RPMI8226 (cell line): ENCODE measurements at places on chromosomes 12 and 14.
A peak's percentile ranks its signal among the peaks of the same experiment; 100 is the strongest.

- no peak for DNase-seq
Measured at GRCh38 chr14:39395555-39396254, 36.5 kb downstream of the FBXO33 start.

GRCh38 chr14:52949711-52950409, 990 bp downstream of the FERMT2 start:
- DNase-seq: no peak

DNA sequence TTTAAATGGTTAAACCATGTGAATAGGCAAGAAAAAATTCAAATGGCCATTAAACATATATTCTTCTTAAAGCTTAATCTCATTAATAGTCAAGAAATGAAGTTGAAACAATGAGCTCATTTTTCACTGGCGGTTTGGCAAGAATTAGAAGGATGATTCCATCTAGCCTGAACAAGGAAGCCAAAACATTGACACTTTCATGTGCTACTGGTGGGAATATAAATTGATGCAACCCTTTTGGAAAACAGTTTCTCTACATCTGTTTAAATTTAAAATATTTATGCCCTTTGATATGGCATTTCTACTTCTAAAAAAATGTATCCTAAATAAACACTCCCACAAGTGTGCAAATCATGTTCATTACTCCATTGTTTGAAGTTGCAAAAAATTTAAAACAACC, 174.7 kb upstream of the HIF1A start:
- DNase-seq: no peak

DNA sequence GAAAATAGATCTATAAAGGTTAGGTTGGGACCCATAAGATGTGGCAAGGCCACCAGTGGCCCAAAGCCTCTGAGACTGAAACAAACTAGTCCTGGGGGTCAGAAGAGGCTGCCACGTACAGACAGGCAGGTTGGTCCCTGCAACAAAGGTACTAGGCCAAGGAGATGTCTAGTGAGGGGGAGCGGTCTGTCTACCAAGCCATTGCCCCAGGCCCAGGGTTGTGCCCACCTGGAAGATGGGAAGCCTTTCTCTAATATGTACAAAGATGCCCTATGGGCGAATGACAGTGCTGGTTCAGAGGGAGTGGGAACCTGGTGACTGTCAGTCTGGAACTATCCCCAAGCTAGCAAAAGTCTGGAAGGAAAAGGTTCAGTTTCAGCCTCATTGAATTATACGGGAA, 233.2 kb downstream of the RBM19 start:
- no peak for DNase-seq

DNA sequence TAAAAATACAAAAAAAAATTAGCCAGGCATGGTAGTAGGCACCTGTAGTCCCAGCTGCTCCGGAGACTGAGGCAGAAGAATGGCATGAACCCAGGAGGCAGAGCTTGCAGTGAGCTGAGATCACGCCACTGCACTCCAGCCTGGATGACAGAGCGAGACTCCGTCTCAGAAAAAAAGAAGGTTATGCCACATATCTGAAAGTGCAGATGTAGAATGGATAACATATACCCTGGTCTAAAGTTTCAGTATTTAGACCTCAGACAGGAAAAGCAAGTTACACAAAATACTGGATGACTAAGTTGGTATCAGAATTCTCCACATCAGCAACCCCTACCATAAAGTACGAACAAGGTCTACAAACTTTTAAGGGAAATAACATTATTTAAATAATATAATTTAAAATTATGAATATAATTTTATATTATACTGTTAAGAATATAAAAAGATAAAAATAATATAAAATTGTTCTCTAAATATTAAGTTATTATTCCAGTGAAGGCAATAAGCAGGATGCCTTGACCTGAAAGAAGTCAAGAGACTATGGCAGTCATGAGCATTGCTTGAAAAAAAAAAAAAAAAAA, 169.9 kb downstream of the CRADD start:
- no peak for DNase-seq

DNA sequence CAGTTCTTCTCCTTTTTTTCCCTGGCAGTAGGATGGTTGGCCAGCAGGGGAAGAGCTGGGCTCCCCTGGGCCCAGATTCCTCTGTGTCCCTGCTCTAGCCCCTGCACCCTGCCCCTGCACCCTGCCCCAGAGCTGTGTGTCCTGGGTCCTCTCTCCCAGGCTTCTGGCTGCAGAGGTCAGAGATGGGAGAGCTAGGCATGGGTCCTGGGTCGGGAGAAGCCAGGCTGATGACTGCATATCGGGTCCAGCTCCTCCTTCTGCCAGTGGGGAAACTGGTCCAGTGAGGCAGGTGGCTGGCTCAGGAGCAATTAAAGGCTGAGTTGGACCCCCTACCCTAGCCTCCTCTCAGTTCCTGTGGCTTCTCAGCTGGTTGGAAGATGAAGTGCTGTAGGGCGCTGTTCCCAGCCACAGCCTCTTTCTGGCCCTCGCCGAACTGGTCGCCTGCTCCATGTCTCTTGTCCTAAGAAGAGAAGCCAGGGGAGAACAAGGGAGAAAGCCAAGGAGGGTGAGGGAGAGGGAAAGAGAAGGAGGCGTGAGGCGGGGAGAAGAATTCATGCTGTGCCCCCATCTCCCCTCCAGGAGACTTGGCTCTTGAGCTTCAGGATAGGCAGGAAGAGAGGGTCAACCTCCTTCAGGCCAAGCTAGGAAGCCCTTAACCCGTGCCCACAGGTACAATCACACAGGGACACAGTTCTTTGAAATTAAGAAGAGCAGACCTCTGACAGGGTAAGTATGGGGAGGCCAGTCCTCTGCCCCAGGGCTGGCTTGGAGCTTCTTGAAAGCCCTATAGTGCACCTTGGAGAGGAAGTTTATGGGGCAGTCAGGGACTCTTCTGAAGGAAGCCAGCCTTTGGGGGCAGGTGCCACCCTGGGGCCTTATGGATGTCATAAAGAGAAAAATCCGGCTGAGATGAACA, 9.5 kb downstream of the VASH1 start:
- no peak for DNase-seq

DNA sequence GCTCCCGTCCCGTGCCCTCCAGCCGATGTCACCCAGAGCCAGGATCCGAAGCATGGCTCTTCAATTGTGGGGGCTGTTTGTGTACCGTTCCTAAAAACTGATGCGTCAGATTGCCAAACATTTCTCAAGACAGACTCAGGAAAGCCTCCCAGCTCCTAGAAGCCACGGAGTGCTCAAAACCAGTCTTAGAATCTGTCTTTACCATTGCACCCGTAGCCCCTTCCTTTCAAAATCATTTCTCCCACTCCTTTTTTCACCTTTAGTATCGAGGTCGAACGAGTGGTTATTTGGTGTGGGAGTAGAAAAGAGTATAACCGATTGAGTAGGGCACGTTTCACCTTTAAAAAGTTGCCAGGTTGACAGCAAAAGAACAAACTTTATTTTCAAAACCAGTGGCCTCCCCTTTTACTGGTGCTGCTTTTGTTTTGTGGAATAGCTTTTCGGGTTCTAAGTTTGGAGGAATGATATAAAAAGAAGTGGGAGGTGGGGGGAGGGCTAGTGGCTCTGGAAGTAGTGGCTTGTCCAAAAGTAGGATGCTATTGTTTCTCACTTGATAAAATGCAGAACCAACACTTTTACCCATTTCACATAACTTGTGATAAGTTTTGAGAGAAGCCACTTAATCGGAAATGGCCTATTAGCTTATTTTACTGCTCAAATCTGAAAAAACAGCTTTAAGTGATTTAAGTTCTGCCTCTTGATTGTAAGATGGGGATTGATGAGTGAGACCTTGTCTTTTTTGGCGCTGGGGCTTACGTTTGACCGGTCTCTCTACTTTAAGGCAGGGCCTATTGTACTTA, 803 bp downstream of the STK38L start:
- no peak for DNase-seq

DNA sequence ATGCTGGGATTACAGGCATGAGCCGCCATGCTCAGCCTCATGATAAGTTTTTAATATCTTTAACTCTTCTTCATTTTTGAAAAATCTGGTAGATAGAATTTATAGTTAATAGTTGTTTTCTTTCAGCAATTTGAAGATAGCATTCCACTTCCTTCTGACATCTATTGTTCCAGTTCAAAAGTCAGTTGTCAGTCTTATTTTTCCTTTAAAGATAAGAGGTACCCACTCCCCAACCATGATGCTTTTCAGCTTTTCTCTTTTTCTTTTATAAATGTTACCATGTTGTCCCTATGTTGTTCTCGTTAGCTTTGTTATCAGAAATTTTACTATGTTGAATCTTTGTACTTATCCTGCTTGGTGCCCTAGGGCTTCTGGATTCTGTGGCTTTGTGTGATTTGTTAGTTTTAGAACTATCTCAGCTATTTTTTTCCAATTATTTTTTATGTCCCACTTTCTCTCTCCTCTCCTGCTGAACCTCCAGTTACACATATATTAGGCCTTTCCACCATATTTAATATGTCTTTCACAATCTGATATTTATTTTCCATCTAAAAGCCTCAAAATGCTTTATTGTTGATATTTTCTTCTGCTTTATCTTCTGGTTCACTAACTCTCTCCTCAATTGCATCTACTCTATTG, 181.6 kb upstream of the FOXN3 start:
- DNase-seq: no peak

DNA sequence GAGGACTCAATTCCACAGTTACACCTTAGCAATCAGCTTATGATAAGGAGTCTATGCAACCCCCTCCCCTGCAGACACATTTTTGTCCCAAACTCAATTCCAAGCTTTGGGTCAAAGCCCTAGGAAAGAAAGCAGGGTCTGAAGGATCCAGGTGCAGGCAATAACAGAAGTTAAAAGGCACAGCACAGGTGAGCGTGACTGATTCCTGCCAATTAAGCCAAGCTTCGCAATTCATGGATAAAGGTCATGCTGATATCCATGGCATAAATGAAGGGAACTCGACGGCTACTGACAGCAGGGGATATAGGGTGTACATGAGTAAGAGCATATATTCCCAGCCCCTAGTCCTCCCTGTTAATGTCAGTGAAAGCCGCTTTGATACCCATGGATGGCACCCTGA, 39.3 kb downstream of the C12orf56 start:
- DNase-seq: no peak

- DNase-seq: no peak
Measured at GRCh38 chr12:111991946-111992345, 21.0 kb downstream of the TMEM116 start.

DNA sequence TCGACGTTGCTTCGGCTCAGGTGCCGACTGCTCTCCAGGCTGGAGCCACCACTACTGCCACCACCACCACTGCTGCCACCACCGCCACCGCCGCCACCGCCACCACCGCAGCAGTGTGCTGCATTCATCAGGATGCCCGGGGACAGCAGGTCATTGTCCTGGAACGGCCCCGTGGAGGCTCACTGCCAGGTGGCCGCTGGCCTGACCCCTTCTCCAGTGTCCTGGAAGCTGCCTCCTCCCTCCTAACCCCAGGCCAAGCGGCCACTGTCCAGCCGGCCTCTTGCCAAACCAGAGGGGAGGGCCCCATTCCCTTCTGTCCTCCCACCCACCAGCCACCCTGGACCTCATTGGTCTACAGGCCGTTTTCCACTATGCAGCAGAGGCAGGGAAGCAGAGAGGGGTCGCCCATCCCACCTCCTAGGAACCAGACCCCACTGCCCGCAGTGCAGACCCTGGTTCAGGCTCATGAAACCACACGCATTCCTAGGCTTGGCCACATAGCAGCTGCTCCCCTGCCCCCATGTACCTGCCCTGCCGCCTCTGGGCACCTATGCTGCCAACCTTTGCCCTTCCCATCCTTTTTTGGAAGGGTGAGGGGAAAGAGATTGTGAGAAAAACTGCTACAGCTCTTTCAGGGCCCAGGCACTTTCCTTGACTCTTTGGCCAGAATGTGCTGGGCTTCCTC, 15.2 kb downstream of the ARL6IP4 start:
- no peak for DNase-seq

DNA sequence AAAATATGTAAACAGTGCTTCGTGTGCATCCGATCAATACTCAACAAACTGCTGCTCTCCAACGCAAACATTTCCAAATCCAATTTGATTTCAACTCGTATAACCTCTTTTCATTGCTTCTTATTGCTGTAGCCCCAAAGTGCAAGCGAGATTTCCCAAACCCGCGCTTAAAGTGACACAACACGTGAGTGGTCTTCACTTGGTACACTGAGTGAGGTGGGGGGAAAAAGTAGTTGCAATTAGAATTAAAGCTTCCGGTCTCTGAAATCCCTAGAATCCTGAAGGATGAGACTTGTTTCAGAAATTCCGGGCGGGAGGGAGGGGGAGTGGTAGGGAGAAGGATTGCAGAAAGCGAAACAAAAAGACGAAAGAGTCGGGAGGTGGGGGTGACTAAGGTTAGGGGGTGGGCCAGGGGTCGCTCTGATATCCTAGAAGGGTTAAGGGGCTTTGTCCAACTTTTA, 387.5 kb downstream of the BCAT1 start:
- no peak for DNase-seq

GRCh38 chr14:61872452-61872851, 110.2 kb downstream of the SNAPC1 start:
- peak; percentile 9 for DNase-seq

DNA sequence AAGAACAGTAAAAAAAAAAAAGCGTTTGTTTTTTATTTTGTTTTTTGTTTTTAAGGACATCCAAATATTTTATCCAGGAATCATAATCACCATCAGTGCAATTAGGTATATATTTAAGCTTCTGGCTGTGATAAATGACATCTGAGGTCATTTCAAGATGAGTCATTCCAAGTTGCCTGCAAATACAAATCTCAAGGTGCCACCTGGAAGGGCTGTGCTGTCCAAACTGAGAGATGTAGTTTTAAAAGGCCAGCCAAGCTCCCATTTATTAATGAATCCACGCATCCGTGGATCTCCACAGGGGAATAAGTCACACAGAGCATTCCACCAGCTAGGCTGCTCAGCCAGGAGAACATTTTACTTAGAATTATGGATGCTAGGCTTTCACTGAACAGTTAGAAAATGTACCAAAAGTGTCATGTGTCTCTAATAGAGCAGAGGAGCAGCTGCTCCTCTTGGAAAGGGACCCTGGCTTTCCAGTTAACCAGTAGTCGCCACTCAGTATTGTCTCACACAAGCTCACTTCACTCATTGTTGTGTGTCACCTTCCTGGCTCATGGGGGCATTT, 1151.4 kb upstream of the TMEM132C start:
- DNase-seq: no peak

GRCh38 chr12:77256956-77257355, 191.6 kb upstream of the E2F7 start:
- no peak for DNase-seq

DNA sequence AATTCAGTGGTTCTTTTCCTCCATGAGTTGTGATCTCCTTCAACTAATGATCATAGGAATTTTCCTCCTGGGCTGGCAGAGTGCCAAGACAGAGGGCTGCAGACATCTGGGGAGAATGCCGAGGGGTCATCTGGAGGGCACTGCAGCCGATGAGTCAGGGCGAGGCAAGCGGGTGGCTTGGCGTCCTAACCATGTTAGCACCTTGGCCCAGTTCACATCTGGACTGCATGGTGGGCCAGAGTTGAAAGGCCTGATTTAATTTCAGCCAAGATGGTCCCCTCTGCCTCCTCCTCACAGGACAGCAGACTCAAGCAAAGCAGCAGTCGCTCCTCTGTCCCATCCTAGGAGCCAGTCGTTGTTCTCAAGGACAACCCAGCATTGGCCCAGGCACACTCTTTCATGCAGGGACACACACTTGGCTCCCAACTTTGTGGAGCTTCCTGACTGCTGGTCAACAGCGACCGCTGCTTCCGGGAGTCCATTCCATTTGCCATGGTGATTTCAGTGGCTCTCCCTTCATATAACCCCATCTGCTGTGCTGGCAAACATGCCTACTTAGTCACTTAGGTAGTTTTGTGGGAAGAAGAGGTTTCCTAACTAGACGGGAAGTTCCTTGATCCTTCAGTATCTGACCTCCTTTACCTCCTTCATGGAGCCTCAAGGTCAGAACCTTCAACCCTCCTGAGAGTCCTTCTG, 161.8 kb downstream of the TTC8 start:
- DNase-seq: peak; percentile 7
